Stimulated activated CD4-positive, alpha-beta T cell treated with anti-CD3 and anti-CD28 coated beads, Interleukin-2, amount 100 ng/mL, for 48 hours (primary cell): ENCODE measurements at places on chromosomes 11 and 22.

- no peak for DNase-seq
Observed at GRCh38 chr11:71538666-71538990, 803 bp downstream of the KRTAP5-8 start.

- no peak for DNase-seq
Observed at GRCh38 chr22:20590477-20591294, 83.3 kb downstream of the MED15 start.

DNA sequence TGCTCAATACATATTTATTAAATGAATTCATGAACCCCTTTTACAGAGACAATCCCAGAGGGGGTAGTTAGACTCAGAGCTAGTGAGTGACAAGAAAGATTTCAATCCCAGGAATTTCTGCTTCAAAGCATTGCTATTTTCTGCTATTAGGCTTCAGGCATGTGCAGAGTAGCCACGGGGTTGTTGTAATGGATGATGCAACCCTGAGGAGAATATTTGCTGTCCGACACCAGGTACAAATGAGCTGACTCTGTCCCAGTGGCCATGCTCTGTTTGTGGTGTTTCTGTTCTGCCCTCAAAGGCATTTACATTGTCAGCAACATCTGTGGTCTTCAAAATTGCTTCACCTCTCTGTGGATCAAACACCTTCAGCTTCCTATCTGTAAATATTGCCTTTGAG, 102.6 kb downstream of the CSNK2A3 start:
- DNase-seq: no peak

GRCh38 chr11:122354025-122354697, 238.1 kb upstream of the BLID start:
- DNase-seq: no peak

DNA sequence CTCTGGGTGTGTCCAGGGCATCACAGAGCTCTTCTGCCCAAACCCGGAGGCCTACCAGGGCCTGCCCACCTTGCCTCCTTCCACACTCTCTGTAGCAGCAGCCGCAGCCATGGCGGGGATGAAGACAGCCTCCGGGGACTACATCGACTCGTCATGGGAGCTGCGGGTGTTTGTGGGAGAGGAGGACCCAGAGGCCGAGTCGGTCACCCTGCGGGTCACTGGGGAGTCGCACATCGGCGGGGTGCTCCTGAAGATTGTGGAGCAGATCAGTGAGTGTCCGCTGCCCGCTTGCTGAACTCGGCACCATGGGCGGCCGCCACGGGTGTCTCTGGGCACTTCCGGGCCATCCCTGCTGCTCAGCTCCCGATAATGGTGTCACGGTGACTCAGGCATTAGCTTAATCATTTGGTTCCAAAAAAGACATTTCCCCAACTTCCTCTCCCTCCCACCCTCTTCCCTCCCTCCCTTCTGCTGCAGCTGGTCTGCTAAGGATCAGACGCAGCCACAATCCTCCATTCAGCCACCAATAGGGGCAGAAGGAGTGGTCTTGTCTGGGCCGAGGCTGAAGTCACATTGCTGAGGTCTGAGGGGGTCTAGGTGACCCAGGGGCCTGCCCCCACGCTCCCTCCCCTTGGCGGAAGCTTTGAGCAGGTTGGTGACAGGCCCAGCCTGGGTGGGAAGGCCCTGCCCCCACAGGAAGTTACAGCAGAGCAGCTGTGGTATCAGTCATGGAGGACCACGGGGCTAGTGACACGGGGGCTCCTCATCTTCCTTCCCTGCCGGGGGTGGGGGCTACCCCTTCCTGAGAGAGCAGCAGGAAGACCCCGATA, 950 bp downstream of the FERMT3 start:
- peak; percentile 66 for DNase-seq

DNA sequence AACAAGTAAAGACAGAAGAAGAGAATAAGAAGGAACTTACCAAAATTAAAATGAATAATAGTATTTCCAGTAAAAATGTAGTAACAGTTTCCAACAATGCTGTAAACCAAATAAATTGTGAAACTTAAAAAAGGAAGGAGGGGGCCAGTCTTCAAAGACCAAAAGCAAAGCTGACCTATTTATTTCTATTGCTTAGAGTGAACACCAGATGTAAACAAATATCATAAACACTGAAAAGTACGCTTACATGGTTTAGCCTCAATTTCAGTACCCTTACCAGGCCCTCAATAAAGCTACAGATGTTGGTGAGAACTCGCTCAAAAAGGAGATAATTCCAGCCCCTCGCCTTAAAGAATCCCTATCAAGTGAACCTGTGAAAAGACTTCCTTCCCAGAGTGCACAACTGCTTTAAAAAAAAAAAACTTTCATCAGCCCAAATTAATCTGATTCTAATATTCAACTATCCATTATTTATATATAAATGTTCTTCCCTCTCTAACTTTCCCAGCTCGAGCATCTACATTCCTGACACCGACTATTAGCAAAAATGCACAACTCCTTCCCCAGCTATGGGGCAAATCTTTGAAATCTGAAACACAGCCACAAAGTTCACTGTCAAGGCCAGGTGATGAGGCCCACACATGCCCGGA, 2.4 kb downstream of the PHF21A start:
- DNase-seq: no peak

DNA sequence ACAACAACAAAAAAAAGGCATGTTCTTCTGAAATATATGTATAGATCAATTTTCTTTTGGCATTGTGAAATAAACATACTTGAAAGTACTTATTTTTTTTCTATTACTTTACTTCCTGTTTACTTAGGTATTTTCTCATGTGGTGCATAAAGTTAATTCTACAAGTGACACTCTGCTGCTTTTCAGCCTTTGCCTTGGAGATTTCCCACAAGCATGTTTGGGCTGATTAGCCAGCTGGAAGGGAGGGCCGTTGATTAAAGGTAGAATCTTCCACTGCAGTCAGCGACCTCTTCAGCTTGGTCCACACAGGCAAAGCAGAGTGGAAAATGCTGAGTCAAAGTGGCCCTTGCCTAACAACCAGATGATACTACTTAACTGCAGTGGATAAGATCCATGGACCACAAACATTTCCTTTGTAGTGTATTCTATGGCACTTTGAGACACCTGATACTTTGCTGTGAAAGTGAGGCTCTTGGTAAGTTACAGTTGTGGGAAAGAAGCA, 176.0 kb downstream of the ARHGAP42 start:
- DNase-seq: no peak

DNA sequence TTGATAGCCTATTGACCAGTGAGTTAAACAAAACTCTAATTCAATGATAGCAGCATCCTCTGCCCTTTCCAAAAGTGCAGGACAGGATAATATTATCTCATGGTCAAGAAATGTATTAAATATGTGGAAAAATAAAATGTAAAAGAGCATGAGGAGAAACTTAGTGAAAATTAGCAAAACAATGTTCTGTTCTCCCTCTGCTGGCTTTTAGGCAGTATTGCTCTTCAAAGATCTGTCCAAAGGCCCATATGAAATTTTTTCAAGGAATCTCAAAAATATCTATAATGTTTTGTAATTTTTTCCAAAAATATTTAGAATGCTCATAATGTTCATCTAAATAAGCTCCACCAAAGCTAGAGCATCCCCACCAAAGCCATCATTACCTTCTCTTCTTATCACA, 8.3 kb upstream of the ARL14EP start:
- DNase-seq: no peak

GRCh38 chr11:69301455-69302401, 7.8 kb downstream of the MYEOV start:
- no peak for DNase-seq

GRCh38 chr11:3341298-3341697, 37.6 kb downstream of the ZNF195 start:
- DNase-seq: peak; percentile 73

DNA sequence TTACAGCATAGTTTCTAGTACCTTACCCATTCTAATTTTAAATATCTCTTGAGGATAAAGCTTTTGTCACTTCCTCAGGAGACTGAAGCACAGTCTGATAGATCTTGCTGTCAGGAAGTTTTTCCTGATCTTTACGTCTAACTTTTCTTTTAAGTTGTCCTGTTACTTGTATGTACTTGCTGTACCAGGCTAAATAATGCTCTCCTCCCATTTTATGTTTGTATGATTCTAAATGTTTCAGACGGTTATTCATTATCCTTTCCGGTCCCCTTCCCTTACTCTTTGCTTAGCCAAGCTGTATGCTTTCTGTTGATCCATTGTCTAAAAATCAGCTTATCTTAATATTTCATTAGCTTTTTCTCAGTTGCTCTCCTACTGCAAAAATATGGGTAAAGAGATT, 6.0 kb downstream of the ARHGEF12 start:
- DNase-seq: no peak

DNA sequence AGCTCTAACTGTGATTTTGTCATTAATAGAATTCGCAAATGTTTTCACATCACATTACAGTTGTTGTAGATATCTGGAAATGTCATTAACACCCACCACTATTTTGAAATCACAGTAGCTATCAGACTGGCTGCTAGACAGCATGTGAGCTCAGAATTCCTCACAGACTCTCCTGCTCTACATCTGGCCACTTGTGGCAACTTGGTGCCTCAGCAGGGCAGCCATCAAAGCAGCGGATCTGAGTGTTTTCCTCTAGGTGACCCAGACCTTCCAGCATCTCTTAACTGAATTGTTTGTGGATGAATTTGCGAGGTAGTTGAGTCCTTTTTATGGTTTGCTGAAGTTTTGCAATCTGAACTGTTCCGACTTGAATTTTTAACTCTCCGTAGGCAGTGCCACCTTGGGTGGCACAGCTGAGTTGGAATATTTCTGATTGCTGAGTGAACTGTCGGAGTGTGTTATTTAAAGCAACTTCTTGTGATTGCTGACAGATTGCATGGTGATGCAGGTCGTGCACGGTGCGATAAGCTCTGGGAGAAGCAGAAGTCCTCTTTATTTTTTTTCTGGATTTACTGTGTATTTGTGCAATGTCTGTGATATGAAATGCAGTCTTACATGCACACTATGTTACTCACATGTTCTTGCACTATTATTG, 114.0 kb upstream of the PLET1 start:
- DNase-seq: no peak

- no peak for DNase-seq
Observed at GRCh38 chr11:38278457-38279141, 1680.6 kb upstream of the RAG2 start.

DNA sequence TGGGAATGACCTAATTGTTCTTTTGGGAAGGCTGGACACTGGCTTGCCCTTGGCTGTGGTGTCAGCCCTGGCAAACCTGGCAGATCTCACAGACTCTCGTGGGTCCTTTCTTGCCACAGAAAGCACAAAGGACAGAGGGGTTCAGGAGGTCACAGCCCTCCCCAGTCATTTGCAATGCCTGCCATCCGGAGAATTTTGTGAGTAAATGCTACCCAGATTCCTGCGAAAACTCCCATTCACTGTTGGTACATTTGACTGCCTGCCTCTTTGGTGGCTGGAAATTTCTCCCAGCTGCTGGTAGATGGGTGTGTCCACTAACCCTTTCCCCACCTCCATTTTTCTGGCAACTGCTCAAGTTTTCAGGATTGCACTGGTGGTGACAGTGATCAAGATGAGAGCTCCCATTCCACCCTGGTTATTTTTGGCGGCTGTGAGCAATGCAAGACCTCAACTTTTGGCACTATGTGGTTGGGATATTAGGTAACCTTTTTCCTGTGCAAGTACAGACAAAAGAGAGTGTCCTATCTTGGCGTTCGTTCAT, 155.7 kb downstream of the NAV2 start:
- DNase-seq: no peak

DNA sequence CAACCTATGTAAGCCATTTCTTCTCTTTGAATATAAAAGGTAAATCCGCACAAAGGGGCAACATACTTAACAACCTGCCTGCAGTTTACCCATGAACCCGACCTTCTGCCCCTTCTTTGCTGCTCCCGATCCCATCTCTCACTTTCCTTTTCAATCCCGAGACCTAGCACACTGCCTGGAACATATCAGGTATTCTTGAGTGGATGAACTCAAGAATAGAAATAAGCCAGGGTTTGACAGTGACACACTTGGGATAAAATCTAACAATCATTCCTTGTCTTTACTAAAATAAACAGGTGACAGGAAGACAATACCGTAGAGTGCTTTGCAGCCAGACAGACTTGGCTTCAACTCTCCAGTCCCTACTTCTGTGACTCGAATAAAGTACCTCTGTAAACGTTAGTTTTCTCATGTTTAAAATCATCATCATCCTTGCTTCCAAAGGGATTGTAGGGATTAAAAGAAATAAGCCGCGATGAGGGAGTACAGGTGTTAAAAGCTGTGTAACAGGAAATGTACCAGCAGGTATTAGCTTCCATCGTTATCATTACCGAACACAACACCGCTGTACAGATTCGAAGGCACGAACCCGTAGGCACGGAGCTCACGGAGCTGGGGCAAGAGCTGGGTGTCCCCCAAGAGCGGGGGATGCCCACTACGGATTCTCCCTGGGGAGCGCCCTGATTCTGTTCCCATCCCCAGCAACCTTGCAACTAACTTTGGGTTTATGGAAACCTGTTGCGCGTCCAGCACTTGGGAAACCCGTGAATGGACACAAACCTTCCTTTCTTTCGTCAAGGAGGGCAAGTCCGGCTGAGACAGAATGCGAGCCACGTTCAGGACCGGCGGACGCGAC, 720 bp downstream of the UFD1 start:
- DNase-seq: no peak

- no peak for DNase-seq
Observed at GRCh38 chr22:46829941-46830715, 67.7 kb downstream of the TBC1D22A start.

DNA sequence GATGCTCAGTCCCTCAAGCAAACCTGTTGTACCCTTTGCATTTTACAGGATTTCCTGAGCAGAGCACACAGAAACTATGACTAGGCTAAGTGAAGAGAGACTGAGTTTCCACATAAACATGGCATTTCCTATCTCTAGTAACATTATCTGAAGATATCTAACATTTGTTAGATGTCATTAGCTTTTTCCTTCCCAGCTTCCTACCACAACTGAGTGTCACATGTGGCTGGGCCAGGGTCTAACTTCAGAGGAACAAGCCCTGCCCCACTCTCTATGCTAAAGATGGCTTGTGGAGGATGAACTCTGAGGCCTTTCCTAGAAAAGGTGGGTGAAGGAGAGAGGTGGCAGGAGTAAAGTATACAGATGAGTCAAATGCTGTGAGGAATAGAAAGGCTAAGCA, 16.5 kb downstream of the C22orf42 start:
- DNase-seq: no peak

DNA sequence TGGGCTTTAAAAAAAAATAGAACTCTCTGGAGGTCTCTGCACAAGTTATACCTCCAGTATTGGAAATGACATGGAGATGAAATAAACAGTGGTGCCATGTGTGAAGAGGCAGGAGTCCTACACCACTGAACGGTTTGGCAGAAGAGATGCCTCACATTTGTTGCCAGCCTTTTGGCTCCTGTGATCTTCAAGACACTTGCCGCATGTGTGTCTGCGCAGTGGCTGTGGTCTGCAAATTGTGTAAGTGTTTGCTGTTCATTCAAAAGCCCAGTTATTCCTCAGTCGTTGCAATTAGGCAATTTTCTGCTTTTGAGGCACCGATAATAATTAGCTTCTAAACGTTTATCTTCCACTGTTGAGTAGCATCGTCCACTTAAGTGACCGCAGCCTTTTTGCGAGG, 319.1 kb downstream of the BRD1 start:
- no peak for DNase-seq

DNA sequence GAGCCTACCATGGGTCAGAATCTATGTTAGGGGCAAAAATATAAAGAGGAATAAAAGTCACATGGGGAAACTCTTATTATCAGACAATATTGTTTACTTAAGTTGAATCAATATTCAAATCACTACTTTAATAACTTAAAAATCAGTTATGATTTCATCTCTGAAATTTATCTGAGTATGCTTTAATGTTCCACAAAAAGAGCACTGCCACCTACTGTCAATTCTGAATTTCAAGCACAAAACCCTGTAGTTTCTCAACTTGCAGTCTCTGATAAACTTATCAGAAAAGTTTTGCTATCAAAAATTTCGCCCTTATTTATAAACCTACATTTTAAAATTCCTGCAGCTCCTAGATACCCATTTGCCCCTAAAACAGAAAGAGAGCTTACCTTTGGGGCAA, 47.3 kb downstream of the RDX start:
- DNase-seq: no peak
